ENCODE measurements at places on chromosomes 7 and 10.

- DNase-seq, result peak; percentile 93
Measured at GRCh38 chr10:129963641-129964501, at the start of gene EBF3. TSS of gene EBF3 (minus strand) at chr10:129964274. CDS start at chr10:129963768, 506 bp downstream.

- no peak for DNase-seq
Measured at GRCh38 chr10:58140054-58140453, 127.6 kb downstream of the IPMK start.

GRCh38 chr10:26787362-26787761 lies 73.4 kb downstream of the ABI1 start:
- no peak for DNase-seq

- no peak for DNase-seq
Measured at GRCh38 chr10:114678820-114679219, 20.7 kb upstream of the ABLIM1 start.

GRCh38 chr7:12518920-12519681 lies 51.4 kb upstream of the SCIN start:
- DNase-seq, result no peak

- no peak for DNase-seq
Measured at GRCh38 chr7:137538361-137538762, 194.8 kb upstream of the PTN start.

- DNase-seq, result no peak
Measured at GRCh38 chr10:47454008-47454779, 29.7 kb downstream of the ANXA8 start.

DNA sequence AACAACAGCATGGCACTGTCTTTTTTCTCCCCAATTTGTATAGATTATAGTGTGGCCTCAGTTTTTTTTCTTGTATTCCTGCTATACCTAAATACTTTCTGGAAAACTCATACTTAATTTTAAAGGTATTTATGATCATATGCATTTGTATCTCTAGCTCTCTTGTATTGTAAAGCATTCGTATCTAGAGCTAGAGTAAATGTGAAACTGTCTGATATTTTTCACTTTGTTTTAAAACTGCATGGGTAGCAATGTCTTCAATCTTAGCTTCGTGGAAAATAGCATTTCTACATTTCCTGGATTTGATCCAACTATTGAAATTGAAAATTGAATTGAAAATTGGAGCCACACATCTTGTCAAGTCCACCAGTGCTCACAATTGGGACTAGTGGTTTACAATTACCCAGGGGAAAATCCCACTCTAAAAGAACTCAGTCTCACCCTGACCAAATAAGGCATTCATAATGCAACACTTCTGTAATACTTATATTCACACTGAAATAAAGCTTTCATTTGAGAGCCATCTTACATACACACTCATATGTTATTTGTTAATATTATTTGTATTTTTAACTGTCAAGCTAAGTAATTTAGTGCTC lies 51.3 kb upstream of the KLF6 start:
- no peak for DNase-seq

GRCh38 chr10:76736815-76737618 lies 900.6 kb downstream of the KCNMA1 start:
- no peak for DNase-seq
